ELR (cell line): ENCODE measurements at places on chromosomes 4 and X.
A peak's percentile ranks its signal among the peaks of the same experiment; 100 is the strongest.

- peak; percentile 63 for DNase-seq
These were observed 61.2 kb downstream of the STARD8 start for GRCh38 chrX:68708503-68709290.

DNA sequence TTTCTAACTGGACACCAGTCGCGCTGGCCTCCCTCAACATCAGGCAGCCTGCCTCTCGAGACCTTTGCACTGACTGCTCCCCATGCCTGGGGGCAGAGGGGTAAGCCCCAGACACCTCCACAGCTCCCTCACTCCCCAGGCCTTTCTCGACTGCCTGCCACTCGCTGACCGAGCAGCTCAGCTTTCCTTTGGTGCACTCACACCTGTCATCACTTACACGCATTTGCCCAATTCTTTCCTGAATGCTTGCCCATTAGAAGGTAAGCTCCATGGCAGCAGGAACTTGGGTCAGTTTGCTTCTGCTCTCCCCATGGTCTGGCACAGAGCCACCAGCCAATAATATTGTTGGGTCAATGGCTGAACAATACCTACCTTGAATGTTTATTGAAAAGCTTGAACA lies 32.2 kb upstream of the PROM1 start:
- no peak for DNase-seq

GRCh38 chr4:11073621-11074051 lies 355.1 kb downstream of the HS3ST1 start:
- peak; percentile 0 for DNase-seq

- peak; percentile 13 for DNase-seq
These were observed 156.1 kb downstream of the STPG2 start for GRCh38 chr4:97987019-97987648.

DNA sequence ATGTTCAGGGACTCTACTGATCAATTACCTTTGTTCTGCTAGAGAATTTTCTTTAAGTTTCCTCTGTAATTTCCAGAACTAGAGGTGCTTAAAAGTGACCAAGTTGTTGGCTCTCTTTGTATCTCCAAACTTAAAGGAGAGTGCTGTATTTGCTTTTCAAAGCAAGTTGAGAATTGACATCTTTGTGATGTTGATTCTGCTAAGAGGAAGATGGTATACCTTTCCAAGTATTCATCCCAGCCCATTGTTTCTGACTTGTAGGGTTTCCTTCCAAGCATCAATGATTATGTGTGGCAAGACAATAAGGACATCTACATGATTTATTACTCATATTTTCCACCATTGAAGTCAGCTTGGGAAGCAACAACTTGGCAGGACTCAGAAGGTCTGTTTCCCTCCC lies 190.6 kb downstream of the GC start:
- DNase-seq, result no peak
